Ascending aorta (tissue), 2 donors: ENCODE measurements at places on chromosomes 13 and 19.

- no peak for DNase-seq
Observed at GRCh38 chr13:77213644-77214043, 113.2 kb downstream of the MYCBP2 start.

DNA sequence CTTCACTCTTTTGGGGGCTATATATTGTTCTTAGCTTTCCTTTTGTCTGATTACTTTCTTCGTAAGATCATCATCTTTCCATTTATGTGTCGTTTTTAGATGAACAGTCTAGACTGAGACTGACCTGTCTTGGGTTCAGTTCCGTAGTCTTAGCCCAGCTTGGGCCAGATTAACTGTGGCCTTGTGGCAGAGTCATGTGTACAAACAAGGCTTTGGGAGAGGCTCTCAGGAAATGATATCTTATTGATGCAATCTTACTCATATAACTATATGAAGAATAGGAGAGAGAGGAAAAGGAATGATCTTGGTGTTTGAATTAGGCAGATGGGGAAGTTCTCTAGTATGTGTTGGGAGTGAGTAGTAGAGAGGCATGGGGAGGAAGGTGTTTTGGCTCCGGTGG, 6.8 kb upstream of the ERCC5 start:
- DNase-seq, result no peak

DNA sequence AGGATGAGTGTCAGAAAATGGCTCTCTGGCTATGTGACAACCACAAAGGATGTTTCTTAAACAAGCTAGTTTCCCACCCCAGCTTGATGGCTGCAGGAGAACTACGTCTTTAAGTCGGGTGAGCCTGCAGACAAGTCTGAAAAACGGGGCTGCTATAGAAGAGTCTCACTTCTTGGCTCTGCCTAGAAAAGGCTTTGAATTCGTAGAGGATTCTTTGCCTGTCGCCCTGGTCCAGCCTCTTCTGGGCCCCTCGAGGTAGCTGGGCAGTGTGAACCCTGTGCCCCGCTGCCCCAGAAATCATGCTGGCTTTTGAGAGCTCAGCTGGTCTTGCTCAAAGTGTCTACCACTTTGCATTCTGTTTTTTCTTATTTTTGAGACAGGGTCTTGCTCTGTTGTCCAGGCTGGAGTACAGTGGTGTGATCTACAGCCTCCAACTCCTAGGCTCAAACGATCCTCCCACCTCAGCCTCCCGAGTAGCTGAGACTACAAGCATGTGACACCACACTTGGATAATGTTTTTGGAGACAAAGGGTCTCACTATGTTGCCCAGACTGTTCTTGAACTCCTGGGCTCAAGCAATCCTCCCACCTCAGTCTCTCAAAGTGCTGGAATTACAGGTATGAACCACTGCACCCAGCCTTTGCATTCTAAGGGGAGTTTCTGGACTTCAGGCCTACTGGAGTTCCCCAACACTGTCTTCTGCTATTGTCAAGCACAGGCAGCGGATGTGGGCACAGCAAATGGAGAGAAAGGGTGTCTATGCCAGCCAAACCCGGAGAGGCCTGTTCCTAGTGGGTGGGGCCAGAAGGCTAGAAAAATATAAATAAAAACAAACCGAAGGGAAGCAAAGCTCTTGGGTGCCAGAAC, 6.5 kb downstream of the CEBPA start:
- DNase-seq, result no peak

GRCh38 chr19:4935444-4935843, 26.1 kb downstream of the UHRF1 start:
- DNase-seq, result no peak

DNA sequence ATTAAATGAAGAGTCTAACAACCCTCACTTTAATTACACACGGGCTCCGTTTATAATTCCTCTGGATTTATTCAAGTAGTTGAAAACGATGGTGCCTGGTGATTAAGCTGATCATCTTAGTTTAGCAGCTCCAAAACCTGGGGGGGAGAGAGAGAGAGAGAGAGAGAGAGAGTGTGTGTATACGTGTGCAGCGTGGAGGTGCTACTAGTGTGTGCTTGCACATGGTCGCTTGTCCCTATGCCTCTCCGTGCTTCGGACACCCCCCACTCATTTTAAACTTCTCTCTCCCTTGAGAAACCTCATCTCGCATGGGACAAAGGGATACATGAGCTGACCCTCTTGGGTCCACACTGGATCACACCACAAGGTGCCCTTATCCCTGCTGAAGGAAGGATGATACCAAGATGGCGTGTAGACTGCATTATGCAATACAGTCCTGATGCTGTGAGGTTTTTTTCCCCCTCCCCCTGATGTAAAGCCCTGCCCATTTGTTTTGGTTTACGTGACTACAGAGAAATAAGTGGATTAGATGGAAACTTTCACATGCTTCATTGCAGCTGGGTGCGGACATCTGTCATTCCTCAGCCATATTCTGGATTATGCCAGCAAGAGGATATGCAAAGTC, 320.8 kb downstream of the ZNF536 start:
- no peak for DNase-seq

DNA sequence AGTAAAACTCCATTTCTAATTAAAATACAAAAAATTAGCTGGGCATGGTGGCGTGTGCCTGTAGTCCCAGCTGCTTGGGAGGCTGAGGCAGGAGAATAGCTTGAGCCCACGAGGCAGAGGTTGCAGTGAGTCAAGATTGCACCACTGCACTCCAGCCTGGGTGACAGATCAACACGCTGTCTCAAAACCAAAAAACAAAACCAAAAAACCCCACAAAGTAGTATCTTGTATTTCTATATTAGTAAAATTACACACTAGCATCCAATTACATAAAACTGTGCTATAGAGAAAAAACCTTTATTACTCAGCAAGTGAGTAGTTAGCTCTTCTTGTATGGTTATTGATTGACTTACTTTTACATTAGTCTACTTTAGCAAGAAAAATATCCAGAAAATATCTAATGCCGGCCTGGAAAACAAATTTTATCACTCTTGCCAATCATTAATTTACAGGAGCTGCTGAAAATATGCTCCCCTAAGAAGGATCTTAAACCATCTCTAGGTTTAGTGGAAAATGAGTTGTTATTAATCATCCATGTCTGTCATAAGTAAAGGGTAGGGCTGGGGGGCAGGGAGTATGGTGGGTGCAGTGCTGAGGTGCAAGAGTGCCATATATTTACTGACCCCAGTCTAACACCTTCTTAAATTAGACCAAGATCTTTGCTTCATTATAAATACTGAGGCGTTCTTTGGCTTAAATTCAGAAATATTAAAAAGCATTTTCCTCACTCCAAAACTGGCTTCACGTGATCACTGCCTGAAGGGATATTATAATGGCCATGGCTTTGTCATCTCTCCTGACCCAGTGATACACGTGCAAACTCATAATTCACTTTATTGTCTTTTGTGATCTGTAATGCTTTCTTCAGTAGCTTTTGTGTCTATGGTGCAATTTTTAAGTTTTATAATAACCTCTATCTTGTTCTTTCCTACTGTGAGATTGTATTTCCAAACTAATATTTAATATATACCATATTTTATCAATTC, 44.1 kb downstream of the UBL3 start:
- no peak for DNase-seq

- no peak for DNase-seq
Observed at GRCh38 chr13:20489185-20489820, 36.4 kb downstream of the CRYL1 start.

DNA sequence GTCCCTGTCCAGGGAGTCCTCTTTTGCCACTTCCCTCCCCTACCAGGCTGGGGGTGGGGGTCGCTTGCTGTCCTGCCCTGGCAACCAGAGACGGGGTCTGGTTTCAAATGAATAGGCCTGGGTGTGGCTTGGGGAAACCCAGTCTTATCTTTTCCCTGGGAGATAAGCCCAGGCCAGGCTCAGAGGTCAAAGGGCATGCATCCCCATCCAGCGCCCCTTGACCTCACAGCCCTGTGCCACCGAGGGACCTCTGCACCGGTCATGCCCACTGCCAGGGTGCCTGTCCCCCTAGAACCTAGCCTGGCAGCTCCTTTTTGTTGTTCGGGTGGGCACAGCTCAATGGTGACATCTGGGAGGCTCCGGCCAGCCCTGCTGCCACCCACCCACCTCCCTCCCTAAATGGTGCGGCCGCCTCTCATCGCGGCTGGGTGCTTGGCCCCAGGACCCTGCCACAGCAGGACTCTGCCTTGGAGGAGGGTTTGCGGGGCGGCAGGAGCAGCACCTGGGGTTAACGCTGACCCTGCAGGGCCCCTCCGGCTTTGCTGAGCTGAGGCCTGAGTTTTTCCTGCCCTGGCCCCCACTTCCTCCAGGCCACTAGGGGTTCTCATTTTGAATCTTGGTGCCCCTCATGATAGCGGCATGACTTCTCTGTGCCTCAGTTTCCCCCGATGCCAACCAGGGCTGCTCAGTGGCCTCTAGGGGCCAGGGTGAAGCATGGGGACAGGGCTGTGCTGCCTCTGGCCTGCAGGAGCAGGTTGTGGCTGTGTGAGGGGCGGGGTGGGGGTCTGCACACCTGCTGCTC, 2.9 kb upstream of the CERS1 start:
- DNase-seq, result no peak

DNA sequence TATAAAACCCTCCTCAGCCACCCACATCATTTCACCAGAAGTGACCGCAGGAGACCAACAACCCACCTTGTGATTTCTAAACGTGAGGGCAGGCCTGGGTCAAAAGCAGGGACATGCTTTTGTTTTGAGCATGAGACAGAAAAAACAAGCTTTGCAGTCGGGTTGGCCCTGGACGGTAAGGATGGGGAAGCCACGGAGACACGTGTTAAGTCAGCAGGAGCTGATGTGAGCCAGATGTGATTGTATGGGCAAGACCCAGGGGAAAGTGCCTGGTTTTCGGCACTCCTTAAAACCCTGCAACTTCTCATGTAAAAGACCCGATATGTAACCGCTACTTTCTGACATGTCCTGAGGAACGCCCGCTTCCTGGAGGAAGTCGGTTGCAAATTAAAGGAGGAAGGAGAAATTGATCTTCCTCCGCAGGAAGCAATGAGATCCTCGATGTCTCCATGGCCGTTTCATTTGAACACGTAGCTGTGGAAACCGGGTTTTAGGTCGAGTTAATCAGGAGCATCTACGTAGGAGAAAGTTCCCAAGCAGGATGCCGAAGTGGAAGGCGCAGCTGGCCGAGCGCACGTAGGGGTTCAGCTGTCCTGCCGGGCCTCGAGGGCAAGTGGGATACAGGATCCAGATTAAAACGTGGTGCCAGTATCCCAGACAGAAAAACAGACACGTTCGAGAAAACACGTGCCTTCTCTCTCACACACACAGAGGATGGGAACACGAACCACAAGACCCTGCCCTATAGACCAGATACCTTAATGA, 40.5 kb upstream of the POMP start:
- no peak for DNase-seq

GRCh38 chr13:31090961-31091624, 70.6 kb downstream of the HSPH1 start:
- DNase-seq, result peak; percentile 52

DNA sequence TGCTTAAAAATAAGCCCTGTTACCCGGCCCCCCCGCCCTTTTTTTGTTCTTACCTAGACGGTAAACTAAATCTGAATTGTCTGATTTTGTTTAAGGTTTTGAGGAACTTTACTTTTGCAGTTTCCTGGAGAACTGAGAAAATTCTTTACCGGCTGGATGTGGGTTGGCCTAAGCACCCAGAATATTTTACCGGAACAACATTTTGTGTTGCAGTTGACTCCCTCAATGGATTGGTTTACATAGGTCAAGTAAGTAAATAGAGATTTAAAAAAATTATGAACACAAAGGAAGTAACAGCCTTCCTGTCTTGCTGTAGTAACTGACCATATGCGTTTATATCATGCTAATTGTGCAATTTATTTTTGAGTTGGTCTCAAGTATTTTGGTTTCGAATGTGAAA, 785 bp downstream of the NHLRC3 start:
- DNase-seq, result no peak
